H7 (cell line): ENCODE measurements at places on chromosomes 16 and 17. TPM values are rescaled to one million over a fixed set of nuclear protein-coding genes. Genes with fewer than 3 reads are reported as not detected.
A peak's percentile ranks its signal among the peaks of the same experiment; 100 is the strongest.

DNA sequence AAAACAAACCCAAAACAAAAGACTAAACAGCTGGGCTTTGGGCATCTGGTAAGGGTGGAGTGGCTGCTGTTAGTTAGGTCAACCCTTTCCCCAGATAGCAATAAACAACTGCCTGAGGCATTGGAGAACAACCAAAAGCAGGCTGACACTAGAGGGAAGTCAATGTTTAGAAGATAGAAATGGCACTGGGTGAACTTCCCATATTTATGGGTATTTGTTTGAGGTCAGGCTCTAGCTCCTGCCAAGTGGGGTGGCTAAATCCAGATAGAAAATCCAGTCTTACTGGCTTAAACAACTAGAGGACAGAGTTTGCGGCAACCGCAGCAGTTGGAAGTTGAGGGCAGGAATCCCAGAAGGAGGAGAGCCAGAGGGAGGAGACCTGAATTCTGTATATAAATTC lies 79.4 kb downstream of the SDK2 start:
- no peak for DNase-seq

- no peak for DNase-seq
These were observed 114.8 kb upstream of the FOXF1 start for GRCh38 chr16:86395477-86395876.

DNA sequence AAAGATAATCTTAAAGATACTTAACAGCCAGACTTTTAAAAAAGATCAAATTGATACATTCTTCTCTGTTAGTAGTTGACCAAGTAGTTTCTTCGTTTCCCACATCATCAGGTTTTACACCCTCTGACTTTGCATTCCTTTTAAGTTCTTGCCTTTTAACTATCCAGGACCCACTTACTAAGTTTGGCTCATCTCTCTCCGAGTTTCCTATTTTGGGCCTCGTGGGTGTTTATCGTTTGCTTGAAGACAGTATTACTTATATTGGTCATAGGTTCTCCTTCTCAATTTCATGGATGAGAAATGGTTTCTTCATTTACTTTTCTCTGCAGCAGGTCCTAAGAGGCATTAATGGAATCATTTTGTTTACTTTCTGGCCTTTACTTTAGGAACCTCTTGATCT lies 43.2 kb downstream of the RPA1 start:
- DNase-seq, result no peak

GRCh38 chr17:77424585-77425344 lies 284.0 kb downstream of the SEC14L1 start:
- peak; percentile 77 for DNase-seq

DNA sequence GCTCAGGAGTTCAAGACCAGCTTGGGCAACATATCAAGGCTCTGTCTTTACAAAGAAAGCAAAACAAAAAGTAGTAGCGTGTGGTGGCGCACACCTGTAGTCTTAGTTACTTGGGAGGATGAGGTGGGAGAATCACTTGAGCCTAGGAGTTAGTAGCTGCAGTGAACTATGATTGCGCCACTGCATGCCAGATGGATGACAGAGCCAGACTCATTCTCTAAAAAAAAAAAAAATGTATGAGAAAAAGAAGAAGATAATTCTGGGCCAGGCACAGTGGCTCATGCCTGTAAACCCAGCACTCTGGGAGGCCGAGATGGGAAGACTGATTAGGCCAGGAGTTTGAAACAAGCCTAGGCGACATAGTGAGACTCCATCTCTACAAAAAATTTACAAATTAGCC lies 28.5 kb downstream of the STAT5B start:
- DNase-seq, result no peak

- DNase-seq, result no peak
These were observed 37.5 kb upstream of the CCR7 start for GRCh38 chr17:40602445-40603443.

GRCh38 chr16:68046106-68046505 lies 23.0 kb downstream of the DUS2 start:
- DNase-seq, result no peak

- no peak for DNase-seq
These were observed 29.4 kb downstream of the AP2B1 start for GRCh38 chr17:35616536-35616935.

GRCh38 chr17:38601539-38602351 lies 4.0 kb downstream of the SRCIN1 start:
- DNase-seq, result peak; percentile 83

- DNase-seq, result no peak
These were observed 226.4 kb upstream of the MAF start for GRCh38 chr16:79826732-79827475.

DNA sequence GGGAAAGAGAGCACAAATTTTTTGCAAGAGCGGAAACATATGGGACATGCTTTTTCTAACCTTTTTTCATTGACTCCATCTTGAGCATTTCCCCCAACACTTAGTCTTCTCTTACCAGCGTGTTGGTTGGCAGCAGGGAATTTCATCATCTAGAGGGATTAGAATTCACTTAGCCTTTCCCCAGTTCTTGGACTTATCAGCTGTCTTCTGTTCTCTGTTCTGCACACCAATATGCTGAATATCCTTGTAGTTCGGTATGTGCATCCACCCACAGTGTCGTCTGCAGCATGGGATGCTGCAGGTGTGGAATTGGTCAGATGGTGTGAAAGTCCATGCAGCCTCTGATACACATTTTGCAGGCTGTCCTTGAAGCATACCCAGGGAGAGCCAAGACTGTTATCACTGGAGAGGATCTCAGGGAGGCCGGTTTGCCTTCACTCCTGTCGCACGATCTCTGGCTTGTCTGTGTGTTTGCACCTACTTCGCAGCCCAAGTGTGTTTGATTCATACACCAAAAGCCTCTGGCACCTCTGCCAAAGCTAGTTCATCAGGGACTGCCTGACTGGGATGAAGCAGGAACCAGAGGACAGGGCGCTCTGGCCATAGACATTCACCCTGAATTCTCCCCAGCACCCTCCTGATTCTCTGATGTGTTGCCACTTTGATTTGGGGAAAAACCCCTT lies 93.3 kb downstream of the SOCS1 start:
- no peak for DNase-seq

GRCh38 chr16:4323845-4324488 lies 8.1 kb downstream of the GLIS2 start:
- peak; percentile 97 for DNase-seq

DNA sequence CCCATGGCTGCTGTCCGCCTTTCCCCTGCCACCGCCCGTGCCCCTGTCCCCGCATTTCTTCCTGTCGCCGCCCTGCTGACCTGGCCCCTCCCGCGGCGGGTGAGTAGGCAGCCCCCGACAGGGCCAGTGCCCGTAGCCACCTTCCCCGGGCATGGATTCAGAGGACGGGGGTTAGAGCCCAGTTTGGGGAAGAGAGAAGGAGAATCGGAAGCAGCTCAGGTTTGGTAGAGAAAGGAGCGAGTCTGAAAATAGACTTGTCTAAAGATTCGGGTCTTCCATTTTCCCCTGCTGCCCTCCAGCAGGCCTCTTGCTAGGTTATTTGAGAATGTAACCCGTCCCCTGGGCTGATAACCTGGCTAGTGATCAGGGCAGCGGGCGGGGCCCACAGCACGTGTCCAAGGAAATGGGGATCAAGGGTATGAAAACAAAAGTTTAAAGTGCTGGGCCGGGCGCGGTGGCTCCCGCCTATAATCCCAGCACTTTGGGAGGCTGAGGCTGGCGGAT lies 7.9 kb upstream of the CLDN9 start:
- peak; percentile 80 for DNase-seq

DNA sequence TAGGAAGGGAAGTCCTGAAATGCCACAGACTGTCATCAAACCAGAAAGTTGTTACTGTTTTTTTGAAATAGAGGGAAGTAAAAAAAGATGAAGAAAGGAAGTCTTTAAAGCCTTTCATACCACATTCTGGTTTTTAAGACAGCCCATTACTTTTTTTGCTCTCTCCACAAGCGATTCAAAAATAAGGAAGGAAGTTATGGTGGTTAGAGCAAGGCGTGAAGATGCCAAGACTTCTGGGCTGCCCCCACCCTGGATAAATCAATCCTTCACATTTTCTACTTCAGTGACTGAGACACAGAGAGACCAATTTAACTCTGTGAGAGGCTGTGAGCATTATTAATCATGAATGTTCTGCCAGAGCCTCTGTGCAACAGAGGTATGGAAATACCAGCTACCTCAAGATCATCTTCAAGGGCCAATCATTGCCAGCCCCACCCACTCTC lies 82.3 kb upstream of the BCAR1 start:
- DNase-seq, result no peak

- DNase-seq, result no peak
These were observed 16.3 kb downstream of the ADAD2 start for GRCh38 chr16:84207251-84207650.

DNA sequence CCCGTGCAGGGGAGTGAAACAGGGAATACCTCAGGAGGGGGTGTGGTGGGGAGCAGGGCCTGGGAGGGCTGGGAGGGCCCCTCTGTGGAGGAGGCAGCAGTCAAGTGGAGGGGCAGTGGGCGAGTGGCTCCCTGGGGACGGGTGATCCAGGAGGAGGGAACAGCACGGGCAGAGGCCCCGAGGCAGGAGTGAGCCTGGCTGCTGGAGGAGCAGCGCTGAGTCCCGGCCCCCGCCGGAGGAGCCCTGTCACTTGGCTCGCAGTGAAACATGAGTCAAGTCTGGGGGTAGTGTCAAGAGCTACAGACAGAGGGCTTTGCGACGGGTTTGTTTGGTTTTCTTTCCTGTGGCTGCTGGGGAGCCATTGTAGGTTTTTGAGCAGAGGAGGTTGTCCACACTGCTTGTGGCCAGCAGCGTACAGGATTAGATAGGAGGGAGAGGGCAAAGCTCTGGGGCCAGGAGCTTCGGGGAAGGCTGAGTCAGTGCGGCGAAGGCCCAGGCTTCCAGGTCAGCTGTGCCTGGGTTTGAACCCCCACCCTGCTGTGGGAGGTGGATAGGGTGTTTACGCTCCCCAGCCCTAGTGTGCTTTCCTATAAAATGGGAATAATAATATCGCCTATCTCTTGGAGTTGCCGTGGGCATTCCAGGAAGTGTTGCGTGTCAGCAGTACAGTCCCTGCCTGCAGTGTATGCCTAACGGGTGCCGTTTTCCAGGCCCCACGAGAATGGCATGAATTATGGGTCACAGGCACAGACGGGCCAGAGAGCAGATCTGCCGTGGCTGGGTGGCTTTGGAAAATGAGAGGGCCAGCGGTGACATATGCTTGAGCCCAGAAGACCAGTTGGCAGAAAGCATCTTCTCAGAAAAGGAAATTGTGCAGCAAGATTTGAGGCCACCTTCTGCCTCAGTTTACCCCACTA lies 115.9 kb upstream of the CIBAR2 start:
- DNase-seq, result peak; percentile 88

DNA sequence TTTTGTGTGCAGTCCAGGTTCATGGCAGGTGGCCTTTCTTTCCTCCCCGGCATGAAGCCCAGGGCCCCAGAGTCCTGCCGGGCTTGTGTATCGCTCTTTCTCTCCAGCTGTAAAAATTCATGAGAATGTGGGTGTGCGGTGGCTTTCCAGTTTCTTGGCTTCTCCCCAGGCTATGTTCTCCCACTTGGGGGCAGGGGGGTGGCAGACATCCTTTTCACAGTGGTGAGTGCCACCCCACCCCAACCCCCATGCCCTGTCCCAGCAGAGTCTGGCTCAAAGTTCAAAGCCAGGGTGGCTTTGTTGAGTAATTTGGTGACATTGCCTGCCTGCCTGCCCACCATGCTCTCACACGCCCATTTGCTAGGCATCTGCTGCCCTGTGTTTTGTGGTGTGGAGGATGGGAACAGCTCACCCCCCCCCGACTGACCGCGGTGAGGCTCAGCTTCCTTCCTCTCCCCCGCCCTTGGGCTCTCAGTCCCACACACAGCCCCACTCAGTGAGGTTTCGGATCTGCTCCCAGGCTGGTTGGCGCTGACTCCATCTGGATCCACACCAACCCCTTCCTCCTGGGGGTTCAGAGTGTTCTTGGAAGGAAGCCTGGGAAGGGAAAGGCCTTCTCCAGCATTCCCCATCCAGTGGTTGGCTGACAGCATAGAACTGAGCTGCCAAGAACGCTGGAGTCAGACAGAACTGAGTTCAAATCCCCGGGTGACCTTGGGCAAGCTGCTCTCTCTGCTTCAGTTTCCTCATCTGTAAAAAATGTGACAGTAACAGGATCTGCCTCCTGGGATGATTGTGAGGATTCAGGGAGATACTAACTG lies 36.0 kb downstream of the CHD9 start:
- DNase-seq, result peak; percentile 20

DNA sequence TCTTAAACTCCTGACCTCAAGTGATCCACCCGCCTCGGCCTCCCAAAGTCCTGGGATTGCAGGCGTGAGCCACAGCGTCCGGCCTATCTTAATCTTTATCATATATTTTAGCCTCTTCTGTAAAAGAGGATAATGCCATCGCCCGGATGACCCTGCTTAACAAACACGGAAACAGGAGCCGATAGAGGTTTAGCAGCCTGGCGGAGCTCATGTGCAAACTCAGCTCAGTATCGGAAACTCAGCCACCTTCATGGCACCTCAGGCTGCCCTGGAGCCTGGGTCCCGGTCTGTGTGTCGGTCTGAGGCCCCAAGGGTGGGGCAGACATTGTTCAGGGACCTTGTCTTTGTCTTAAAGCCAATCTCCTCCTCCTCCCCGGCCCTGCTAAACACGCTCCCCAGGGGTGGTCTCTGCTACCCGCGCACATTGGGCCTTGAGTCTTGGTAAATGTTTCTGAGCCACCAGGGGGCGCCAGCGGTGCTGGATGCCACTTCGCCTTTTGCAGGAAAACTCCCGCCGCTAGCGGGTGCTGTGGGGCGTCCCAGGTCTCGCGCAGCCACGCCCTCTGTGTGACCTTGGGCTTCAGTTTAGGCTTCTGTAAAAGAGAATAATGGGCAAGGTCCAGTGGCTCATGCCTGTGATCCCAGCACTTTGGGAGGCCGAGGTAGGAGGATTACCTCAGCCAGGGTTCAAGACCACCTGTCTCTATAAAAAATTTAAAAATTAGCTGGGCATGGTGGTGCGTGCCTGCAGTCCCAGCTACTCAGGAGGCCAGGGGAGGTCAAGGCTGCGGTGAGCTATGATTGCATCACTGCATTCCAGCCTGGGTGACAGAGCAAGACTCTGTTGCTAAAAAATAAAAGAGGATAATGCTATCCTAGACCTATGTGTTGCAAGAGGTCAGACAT lies 2.7 kb downstream of the CETP start:
- DNase-seq, result peak; percentile 95

- peak; percentile 66 for DNase-seq
These were observed 645 bp upstream of the GFOD2 start for GRCh38 chr16:67719778-67720144.

GRCh38 chr16:8958344-8959167 lies 5.2 kb downstream of the USP7 start:
- DNase-seq, result peak; percentile 44

The HOXB13 gene
- 7.9 and 11.1 TPM in 2 replicates for total RNA-seq

The SLC5A10 gene
- not detected in 2 replicates for total RNA-seq

The ESRP2 gene
- 15.5 and 18.0 TPM in 2 replicates for total RNA-seq

The KRTAP2-3 gene
- total RNA-seq, result not detected in 2 replicates

The HBA1 gene
- total RNA-seq, result not detected in 2 replicates

The ATP2A1 gene
- 0.10 and 1.0 TPM in 2 replicates for total RNA-seq

The DCUN1D3 gene
- total RNA-seq, result 10.4 and 11.9 TPM in 2 replicates

The SNRNP25 gene
- 39.5 and 52.9 TPM in 2 replicates for total RNA-seq

The GLIS2 gene
- 1.5 and 2.7 TPM in 2 replicates for total RNA-seq

The GRB7 gene
- 34.3 and 61.6 TPM in 2 replicates for total RNA-seq

The CES3 gene
- total RNA-seq, result 0.31 and 0.44 TPM in 2 replicates
